ENCODE measurements at places on chromosomes 12 and 14. TPM values are rescaled to one million over a fixed set of nuclear protein-coding genes. Genes with fewer than 3 reads are reported as not detected.
A peak's percentile ranks its signal among the peaks of the same experiment; 100 is the strongest.

SLC15A4 gene
- total RNA-seq: 30.1 TPM

ABCC9 gene
- 12.7 TPM for total RNA-seq

DNA sequence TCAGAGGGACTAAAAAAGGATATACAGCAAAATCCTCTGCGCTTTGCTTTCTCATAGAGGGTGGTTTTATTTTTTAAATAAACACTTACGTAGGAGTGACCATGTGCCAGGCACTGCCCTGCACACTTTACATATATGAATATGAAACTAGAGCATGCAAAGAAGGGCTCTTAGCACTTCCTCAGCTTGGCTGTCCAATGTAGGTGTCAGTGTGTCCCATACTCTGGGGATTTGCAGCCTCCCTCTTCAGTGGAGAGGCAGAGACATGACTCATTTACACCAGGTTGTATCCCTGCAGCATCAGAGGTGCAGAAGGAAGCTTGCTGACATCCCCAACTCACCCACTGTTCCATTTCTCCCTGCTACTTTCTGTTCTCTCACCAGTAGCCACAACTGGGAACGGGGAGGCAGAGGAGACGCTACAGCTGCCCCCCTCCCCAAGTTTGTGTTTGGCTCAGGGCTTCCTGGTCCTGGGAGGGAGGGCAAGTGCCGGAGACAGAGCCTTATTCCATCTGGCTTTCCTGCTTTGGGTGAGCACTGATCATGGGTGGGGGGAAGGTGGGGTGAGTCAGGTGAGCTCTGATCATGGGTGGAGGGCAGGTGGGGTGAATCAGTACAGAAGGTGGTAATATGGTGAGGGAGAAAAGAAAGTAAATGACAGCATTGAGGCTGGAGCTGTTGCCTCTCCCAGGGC is 4.9 kb upstream of the KRT5 start:
- DNase-seq: no peak

DNA sequence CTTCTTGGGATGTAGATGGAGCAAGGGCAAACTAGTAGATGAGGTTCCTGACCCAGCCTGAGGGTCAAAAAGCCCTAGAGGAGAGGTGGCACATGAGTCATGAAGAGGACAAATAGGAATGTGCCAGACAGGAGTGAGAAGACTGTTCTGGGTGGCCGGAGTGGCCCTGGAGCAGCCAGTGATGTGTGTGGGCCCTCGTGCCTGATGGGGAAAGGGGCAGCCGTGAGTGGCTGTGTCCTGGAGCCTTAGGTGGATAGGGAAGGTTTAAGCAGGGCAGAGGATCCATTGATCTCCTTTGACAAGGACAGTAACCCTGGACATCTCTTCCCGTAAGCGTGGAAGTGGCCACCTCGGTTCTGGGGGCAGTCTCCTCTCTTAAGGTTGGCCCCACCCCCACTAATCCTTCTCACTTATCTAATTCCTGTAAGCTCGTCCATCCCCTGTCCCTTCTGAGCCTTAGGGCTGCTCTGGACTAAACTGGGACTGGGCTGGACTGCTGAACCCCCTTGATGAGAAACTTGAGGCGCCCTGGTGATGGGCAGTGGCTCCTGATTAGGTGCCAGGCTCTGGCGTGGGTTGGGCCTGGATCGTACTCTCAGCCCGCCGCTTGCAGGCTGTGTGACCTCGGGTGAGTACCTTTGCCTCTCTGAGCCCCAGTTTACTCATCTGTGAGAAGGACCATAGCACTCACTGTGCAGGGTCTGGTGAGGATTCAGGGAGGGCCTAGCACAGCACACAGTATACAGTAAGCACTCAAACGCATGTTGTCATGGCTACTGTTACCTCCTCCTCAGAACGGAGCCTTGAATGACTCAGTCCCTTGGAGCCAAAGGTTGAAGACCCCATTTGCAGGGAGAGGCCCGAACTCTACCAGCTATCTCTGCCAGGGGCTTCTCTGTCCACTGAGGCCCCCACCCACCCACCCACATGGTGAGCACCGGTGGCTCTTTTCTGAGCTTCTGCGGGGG is 4.0 kb downstream of the FAM222A start:
- no peak for DNase-seq

DNA sequence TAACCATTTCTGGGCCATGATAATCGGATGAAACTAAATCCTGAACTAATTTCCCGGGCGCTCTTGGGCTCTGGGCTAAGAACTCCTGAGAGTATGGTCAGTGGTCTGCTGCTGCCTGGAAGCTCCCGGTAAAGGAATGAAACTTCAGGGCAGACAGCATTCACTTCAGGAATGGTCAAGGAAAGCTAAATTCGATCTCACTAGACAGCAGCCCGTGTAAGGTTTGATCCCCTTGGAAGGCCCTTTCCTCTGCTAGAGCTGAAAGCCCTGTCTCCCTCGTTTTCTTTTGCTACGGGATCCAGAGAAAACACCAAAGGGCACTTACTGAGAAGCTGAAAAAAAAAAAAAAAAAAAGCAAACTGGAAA is 680 bp downstream of the ASB8 start:
- no peak for DNase-seq

GRCh38 chr12:47967461-47968321 is 4.3 kb downstream of the TMEM106C start:
- DNase-seq: peak; percentile 24

DNA sequence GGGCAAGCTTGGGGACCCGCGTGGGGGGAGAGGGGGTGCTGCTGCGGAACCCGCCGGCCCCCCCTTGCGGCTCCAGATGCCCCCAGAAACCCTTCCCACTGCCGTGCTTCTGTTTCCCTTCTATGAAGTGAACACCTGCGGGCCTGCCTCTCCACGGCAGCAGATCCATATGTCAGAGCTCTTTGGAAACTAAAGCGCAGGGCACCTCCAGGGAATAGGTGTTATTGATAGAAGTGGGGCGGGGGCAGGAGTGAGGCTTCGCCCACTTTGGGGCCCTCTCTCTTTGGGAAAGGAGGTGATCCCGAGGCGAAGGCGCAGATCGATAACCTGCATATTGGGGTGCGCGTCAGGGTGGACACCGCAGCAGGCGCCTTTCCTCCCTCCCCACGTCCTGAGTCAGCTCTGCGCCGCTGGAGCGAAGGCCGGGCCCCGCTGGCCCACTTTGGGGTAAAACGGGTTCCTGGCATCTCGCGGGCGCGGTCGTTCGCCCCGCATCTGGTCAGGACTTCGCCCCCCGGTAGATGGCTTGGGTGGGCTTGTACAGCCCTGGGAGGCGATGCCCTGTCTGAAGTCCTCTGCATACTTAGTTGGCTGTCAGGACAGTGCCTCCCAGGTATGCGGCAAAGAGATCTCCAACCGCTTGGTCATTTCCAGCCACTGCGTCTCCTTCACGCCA is 524 bp downstream of the KMT5A start:
- DNase-seq: no peak

DNA sequence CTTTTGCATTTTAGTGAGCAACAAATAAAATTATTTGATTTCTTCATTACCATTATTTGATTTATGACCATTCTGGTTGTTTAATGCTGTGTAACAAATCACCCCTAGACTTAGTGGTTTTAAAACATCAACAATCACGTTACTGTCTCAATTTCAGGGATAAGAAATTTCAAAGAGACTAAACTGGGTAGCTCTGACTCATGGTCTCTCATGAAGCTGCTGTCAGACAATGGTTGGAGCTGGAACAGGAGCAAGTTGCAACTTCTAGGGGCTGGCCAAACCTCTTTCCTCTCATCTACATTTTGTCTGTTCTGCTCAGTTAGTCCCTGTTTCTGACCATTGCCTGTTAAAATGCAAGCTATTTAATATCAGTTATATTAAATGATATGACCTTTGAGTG is 517.0 kb downstream of the KCNH5 start:
- DNase-seq: no peak
